ENCODE measurements at places on chromosomes 7 and 10.

DNA sequence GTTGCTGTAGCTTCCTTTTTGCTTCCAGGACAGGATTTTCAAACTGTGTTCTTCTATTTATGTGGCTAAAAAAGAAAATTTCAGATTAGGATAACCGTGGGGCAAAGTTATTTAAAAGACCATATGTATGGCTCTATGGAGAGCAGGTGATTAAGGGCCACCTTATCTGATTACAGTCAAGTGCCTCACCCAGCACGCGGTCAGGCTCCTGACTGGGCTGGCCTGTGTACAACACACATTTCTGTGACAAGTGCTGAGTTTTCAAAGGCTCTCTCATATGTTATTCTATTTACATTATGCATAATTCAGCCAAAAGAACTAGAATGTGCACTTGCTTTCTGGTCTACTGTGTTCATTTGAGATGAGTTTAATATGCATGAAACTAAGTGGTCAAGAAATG is 547.4 kb downstream of the PHTF2 start:
- DNase-seq = no peak

DNA sequence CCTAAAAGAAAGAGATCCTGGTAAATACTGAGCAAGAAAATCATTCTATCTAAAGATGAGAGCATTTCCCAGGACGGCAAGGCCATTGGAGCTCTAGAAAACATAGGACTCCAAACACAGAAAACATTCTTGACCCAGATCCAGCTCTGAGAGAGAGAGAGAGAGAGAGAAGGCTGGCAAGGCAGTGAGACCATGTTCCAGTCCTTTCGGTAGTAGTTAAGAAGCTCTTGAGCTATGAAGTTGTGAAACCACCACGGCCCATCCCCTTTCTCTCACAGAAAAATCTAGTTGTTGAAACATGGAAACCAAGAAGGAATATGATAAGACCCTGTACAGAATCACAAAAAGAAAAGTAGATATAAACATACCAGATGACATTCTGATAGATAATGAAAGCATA is 212.4 kb upstream of the NPSR1 start:
- no peak for DNase-seq

DNA sequence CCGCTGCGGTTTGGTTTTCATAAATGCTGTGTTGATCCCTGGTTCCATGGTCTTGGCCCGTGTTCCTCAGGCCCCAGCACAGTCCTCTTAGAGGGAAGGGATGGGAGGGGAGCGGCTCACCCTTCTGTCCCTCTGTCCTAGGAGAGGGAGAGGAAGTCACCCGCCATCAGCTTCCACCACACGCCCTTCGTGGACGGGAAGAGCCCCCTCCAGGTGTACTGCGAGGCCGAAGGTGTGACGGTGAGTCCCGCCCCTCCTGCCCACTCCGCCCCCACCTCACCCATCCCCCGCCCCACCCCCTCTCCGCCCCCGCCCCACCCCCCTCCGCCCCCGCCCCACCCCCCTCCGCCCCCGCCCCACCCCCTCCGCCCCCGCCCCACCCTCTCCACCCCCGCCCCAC is 37.5 kb upstream of the DPYSL4 start:
- no peak for DNase-seq

DNA sequence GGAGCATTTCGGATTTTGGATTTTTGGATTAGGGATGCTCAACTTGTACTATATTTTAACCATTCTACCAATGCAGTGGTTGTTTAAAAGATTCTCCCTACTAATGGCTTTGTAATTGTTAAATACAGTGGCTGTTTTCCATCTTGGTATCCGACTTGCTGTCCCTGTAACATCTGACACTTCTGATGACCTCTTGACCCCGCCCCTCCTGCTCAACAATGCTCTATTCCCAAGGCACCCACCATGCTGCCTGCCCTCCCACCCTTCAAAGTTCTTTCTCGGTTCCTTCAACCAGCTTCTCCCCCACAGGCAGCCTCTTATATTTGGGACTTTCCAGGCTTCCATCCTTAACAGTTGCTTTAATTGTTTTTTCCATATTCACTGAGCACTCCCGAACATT is 2.0 kb downstream of the PRTFDC1 start:
- DNase-seq = no peak

DNA sequence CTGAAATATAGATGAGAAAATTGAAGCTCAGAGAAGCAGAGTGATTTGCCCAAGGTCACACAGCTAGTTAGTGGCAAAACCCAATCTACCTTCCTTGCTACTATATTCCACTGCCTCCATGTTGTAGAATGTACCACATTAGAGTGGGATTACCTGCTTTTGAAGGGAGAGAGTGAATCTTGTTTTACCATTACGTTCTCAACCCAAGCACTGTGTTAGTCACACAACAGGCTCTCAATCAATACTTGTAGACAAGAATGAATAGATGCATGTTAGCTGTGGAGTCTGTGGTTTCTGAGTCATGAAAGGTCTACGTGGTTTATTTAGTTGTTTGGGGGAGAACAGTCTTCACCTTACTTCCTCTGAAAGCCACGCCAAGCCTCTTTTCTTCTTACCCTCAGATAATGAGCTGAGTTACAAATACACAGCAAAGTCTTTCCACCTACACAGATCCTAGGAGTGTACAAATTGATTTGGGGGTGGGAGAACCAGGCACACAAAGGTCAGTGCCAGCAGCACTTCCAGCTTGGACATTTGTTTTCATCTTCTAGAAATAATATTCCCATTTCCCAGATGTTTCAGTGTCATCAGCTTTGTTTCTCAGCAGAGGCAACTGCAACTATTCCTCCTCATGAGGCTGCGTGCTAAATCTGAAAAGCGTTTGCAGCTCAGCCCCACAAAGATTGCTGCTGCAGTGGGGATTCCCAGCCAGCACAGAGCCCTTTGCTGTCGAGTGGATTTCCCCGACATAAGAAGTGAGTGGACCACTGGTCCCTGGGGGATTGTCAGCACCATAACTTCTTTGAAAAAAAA is 71.5 kb upstream of the ADO start:
- peak; percentile 56 for DNase-seq

DNA sequence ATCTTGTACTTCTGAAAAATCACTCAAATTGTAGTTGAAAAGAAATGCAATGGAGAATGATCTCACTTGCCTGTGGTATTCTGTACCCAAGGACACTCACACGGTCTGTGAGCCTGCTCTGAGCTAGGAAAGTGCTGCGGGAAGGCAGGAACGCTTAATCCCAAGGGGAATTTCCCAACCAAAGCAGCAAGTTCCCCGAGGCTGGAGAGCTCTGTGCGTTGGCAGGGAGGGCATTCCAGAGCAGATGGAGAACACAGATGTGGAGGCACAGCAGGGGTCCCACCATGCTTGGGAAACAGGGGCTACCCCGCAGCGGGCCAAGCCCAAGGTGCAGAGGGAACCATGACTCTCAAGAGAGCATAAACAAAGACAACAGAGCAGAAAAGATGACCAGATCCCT is 13.6 kb downstream of the SVIL start:
- no peak for DNase-seq

GRCh38 chr10:102040305-102041050 is 15.5 kb downstream of the ARMH3 start:
- no peak for DNase-seq

DNA sequence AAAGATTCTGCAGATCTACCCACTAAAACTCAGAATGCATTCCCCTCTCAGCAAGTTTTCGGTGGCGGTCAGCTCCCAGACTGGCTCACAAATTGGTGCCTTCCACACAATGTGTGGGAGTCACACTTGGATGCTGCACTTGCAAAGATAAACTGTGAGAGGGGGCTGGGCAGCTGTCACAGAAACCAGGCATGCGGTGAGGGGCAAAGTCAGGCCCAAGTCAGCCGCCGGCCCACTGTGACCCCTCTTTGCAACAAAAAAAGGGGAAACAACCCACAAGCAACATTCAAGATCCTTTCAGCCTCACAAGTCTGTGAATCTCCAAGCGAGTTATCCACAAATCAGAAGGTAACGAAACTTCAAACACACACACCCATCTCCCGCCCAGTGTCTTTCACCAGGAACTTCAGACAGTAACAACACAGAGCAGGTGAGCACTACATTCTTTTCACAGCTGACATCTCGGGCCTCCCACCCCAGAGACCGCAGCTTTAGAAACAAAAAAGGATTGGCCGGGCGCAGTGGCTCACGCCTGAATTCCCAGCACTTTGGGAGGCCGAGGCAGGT is 32.0 kb downstream of the SNX8 start:
- no peak for DNase-seq

DNA sequence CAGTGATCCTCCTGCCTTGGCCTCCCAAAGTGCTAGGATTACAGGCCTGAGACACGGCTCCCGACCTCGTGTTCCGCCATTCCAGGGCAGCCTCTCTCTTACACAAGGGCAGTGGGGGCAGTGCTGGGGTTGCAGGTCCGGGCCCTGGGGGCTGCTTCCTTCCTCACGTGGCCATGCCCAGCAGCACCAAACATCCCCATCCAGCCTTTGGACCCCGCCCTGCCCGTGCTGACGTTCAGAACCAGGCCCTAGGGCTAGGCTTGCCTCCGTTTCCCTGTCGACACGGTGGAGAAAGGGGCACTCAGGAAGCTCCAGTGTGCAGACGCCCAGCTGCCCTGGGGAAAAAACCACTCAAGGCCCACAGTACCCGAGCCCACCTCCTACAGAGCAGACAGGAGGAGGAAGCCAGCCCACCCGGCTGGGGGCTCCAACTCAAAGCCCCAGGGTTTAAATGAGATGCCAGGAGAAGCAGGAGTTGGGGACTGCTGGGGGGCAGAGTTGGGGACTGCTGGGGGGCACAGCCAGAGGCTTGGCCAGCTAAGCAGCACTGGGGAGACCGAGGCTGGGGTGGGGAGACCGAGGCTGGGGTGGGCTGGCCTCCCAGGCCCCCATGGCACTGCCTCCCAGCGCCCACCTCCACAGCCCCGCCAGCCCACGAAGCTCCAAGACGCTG is 35.9 kb downstream of the ADAP1 start:
- no peak for DNase-seq

GRCh38 chr7:99308461-99309074 is 17.1 kb upstream of the ARPC1A start:
- no peak for DNase-seq

DNA sequence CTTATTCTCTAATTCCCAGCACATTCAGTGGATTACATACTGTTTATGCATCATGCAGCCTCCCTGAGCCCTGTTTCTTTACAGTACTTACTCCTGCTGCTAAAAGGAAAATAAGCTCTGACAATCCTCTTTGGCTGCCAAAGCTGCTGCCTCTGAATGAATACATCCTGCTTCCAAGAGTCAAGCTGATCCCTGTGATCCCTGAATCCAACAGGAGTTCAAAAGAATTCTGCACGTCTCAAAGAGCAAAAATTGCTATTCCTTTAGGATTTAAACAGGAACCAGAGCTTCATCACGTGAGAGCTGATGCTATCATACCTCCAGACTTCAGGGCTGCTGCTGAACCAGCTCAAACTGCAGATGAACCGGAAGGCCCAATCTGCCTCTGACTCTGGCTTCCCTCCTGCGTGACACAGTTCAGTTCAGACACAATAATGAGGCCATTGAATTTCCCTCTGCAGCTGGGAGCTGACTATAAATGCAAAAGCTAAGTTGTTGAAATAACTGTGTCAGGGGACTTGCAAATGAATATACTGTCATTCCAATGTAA is 851.0 kb upstream of the PHF14 start:
- DNase-seq = no peak

DNA sequence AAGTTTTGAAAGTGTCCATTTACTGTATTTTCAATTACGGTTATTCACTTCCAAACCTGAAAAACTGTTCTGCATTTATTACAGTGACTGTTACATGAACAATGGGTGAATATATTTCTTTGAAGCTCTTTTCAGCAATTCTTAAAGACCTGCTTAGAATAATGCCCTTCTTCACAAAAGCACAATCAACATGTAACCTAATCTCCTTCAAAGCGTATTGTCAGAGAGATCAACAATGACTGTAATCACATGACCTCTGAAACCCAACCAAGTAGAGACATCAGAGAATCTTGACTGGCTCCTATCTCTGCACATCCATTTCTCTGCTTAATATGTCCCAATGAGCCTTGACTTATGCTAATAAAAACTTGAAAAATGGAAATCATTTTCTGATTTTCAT is 126.7 kb downstream of the NRCAM start:
- DNase-seq = no peak

DNA sequence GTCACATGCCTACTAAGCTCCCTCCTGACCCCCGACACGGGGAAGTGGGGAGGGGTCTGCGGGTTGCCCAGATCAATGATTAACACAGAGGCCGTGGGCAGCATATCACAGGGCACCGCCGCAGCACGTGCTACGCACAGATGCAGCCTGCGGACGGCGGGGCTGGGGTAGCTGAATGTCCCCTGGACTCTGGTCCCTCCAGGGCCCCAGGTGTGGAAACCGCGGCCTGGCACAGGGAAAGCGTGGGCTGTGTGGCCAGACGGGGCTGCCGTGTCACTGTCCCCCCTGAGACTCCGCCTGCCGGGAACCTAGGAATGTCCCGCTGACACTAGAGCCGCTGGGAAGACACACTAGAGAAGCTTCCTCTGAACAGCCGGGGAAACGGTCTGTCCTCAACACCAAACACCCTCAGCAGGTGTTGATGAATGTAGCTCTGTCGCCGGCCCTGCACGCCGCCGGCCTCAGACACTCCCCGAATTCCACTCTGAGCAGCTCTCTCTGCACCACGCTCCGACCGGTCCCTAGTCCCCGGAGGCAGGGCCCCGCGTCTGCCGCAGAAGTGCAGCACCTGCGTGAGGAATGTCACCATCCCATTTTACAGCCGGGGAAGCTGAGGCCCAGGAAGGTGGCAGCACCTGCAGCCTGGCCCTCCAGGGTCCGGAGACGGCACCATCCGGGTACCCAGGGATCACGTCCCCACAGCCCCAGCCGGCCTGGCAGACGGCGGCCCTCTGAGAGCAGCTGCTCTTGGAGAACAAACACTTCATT is 33.4 kb upstream of the PDGFA start:
- DNase-seq = no peak

DNA sequence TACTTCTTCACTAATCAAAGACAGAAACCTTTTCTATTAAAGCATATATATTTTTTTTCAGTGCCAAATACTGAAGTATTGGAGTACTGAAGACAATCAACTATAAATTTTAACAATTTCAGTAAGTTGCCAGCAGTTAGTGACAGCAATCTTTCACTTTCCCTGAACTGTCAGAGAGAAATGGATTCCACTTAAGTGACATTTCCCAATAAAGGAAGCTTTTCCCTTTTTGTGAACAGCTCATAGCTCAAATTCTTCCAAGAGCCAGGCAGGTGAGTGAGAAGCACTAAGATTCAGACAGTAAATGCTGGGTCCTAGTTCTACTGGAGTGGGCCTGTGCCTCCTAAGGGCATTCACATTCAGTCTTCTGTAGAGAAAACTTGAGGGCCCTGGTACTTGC is 142.0 kb downstream of the SRPK2 start:
- DNase-seq = no peak
